ENCODE measurements at places on chromosomes 2 and 18.

- no peak for DNase-seq
Observed at GRCh38 chr2:218031771-218032257, 29.0 kb upstream of the TNS1 start.

DNA sequence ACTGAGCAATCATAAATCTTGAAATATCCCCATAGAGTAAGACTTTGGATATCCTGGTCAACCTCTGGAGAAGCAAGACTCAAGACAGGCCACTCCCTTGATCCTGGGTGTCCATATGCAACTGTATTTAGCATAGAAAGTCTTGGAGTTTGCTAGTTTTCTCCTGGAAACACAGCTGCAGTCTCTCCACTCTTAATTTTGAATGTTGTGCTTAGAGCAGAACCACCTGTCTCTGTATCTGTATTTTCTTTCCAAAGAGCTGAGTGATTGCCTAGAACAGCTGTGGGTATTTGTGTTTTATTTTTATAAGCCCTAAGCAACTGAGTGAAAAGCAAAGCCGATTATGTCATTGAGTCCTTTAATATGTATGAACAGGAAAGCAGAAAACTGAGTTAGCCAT, 64.1 kb upstream of the ADAM23 start:
- no peak for DNase-seq

- DNase-seq, result no peak
Observed at GRCh38 chr18:4412286-4412685, 42.8 kb downstream of the DLGAP1 start.

GRCh38 chr2:233829193-233830110, 24.9 kb downstream of the HJURP start:
- DNase-seq, result no peak

DNA sequence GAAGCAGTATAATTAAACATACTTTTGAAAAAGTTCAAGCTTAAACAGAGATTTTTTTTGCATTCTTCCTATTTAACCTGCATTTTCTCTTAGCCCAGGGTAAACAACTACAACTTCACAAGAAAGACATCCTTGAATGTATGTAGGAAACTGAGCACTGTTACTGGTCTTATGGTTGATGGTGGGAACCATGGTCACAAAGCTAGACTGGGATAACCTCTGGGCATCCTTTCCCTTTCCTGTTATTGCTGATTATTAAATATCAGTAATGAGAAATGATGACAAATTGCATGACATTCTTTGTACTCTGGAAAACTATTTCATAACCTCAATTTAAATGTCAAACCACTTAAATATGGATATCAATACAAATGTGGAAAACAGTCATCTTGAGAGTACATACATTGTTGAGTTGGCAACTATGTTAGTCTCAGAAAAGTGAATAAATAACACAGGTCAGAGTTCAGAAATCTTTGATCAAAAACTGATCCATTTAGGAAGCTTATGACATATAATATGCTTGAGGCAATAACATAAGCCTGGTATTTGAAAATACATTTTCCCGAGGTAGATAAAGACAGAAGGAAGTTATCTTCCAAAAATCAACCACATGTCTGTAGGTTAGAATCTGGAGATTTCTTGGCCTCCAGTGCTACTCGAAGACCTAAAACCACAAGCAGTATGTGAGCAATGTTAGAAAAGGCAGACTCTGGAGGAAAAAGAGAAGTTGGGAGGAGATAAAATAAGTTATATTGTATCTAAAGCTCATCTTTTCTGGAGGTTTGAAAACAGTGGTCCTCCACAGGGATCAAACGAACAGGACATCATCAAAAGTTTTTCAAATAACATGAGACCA, 65.2 kb upstream of the ST8SIA5 start:
- no peak for DNase-seq

DNA sequence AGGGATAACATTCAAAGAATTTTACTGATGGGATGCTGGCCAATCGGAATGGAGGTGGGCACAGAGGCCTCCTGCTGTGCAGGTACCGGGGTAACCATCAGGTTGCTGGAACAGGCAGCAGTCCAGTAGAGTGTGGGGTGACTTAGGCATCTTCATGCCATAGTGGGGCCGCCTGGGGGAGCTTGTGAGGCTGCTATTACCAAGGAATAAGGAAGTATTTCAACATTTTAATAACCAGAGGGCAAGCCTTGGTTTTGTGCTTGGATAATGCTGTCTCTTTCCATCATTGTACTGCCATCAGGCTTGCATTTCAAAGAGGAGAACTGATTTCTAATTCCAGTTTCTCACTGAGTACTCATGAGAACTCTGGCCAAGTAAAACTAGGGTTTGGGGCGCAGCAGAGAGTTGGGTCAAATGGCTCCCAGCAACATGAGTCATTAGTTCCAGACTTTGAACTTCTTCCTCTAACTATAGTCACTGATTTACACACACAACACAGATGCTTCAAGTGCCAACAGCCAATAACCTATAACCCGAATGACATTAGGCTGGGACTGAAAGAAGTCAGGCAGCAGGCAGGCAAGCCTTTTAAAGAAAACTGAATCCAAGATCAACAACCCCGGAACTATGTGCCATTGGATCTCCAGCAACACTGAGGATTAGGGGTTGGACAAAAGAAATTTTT, 56.1 kb upstream of the FHL2 start:
- no peak for DNase-seq

GRCh38 chr2:100185105-100185504, 42.7 kb upstream of the AFF3 start:
- no peak for DNase-seq
